T-helper 2 cell (primary cell): ENCODE measurements at places on chromosomes 5 and 9.
A peak's percentile ranks its signal among the peaks of the same experiment; 100 is the strongest.

DNA sequence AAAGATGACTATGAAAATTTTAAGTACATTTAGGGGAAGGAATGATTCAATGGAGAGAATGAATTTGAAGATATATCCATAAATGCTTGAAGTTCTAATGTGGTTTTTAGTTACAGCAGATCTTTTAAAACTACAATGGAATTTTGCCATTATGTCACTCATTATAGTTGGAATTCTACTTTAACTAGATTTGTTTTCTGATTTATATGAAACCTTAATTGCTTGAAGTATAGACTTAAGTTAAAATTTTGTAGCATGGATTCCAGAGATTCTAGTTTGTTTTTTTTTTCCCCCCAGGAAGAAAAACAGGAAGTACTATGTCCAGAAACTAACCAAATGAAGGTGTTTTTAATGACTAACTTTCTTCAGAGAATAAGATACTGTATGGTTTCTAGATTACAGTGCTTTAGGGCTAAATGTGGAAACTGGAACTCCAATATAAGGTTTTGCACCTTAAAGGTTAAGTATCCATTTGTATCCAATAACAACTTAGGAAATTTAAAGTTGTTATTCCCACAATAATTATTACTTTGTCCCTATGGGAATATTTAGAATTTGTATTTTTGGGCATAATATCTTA, 70.3 kb downstream of the ZSWIM6 start:
- DNase-seq = no peak

GRCh38 chr9:97803167-97804058, 49.6 kb upstream of the FOXE1 start:
- DNase-seq = peak; percentile 48

GRCh38 chr9:20620650-20621470, 1.4 kb downstream of the MLLT3 start:
- DNase-seq = peak; percentile 42

DNA sequence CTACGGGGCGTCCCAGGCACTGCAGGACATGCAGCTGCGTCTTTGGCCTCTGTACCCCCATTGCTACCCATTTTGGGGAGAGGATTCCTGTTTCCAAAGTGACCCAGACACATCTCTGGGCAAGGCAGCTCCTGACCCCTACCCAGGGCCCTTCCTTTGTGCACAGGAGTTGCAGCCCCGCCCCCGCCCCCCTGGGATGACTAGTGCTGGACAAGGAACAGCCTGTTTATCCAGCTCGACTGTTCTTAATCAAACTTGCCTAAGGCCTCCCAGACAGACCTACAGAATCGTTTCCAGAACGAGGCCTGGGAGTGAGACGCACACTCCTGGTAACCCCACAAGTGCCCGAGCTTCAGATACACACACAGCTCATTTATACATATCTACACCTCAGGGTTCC, 13.2 kb downstream of the DIPK1B start:
- no peak for DNase-seq

- DNase-seq = no peak
Measured at GRCh38 chr5:119353213-119353612, 2.6 kb upstream of the TNFAIP8 start.

DNA sequence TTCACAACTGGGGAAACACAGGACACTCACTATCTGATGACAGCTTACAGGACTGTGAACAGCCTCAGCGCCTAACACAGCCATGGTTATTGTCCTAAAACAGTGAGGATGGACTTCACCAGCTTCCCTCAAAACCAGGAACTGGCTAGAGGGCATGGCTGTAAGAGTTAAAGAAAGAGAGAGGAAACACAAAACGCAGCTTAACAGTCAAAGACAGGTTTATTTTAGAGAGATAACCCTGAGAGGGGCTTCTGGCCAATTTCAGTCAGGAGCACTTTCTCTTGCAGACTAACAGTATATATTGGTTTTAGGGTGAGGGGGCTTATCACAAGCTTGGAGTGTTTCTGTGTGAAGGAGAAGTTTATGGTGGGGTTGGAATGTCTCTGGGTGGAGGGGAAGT, 35.7 kb upstream of the RANBP17 start:
- no peak for DNase-seq

DNA sequence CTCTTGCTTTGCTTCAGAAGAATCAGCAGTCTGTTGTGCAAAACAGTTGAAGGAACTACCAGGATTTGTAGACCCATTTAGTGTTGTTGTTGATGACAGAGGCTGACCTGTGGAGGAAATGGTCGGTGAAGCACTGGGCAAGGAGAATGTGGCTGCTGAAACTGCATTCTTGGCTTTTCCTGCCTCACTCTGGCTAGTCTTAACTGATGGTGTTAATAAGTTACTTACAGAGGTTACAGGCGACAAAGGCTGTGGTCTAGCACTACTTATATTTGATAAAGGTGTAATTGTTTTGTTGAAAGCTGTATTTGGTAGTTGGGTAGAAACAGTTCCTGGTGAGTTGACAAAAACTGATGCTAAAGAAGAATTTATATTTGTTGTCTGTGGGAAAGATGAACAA, 31.5 kb downstream of the MLANA start:
- DNase-seq = no peak

- DNase-seq = peak; percentile 47
Measured at GRCh38 chr9:135864447-135865049, 42.8 kb downstream of the CAMSAP1 start.

DNA sequence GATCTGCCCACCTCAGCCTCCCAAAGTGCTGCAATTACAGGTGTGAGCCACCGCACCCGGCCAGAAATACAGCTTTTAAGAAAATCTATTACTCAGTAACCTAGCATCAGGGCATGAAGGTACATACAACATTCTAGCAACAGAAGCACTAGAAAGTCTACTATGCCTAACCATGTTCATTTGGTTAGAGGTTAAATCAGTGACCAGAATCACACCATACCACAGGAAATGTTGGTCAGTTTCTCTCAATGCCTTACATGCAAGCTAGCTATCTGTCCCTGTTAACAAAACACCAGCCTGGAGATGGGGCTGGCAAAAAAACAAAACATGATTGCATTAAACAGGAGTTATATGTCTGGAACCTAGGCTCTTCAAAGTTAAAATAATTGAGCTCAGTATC, 104.1 kb downstream of the STRBP start:
- DNase-seq = peak; percentile 4

DNA sequence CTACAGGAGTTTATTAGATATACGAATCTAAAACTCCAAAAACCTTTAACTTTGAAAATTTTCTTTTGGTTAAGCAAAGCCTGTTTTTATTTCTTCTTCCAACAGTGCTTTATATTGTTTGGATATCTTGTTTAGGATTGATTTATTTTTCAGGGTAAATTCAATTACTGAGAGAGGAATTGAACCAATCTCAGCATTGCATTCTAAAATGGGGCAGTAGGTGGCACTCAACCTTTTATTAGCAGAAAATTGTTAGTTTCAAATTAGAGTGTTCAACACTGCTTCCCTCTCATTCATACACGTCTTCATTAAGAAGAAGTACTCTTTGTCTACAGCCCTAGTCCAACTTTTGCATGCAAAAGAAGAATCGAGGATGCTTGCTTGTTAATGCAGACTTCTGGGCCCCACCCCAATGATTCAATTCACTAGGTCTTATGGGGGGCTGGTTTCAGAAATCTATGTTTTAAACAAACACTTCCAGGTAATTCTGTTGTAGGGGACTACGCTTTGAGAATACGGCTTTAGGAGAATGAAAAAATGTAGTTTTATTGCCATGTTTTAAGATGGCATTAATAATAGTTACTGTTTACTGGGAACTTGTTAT, 26.6 kb downstream of the MRPL22 start:
- DNase-seq = no peak

GRCh38 chr5:150448334-150448733, 1.2 kb downstream of the RPS14 start:
- DNase-seq = peak; percentile 16

- no peak for DNase-seq
Measured at GRCh38 chr5:117299936-117300328, 725.3 kb upstream of the SEMA6A start.

GRCh38 chr9:32525709-32526030, 326 bp downstream of the RIGI start:
- no peak for DNase-seq

- no peak for DNase-seq
Measured at GRCh38 chr5:124932791-124933600, 186.6 kb upstream of the ZNF608 start.

GRCh38 chr5:169742771-169743296, 105.8 kb downstream of the DOCK2 start:
- DNase-seq = no peak

- DNase-seq = no peak
Measured at GRCh38 chr9:134427153-134427782, 101.0 kb downstream of the RXRA start.

DNA sequence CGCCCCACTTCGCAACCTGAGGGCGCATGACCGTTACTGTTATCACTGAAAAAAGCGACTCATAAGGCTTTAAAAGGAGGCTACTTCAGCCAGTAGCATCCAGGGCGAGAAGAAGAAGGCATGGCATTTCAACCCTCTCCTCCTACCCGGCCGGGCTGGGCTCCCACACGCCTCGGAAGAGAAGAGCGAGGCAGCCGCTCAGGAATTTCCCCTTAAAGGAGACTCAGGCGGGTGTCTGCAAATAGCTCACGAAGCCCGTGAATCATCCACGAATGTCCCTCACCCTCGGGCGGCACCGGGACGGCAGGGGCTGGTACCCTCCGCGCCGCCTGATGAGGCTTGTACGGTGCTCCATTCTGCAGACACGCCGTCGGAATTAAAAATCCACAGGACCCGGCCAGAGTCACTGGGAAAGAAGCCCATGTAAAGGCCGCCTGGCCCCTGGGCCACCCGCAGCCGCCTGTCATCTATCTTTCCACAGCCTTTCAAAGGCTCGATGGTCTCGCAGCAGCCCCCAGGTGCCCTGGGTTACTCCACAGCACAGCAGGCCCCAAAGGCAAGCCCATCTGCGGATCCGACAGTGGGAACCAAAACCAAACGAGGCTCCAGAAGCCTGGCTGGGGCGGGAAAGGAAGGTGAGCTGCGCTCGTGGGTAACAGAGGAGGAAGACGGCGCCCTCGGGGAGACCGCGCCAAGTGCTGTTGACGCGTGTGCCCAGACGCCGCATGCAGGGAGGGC, 11.8 kb downstream of the SLC12A7 start:
- no peak for DNase-seq

DNA sequence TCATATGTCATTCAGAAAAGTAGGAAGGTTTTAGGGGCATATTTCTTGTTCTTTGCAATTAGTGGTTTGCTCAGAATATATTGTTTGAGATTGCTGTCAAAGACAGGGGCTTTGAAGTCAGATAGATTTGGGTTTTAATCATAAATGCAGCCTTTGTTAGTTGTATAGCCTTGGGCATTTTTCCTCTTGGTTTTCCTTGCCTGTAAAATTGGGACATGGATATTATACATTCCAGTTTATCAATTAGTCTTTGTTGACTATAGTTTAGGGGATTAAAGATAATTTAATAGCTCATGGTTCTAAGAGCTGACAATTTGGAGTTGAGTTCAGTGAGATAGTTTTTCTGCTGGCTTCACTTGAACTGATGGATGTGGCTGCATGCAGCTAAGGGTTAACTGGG, 88.9 kb downstream of the DMAC1 start:
- DNase-seq = no peak

DNA sequence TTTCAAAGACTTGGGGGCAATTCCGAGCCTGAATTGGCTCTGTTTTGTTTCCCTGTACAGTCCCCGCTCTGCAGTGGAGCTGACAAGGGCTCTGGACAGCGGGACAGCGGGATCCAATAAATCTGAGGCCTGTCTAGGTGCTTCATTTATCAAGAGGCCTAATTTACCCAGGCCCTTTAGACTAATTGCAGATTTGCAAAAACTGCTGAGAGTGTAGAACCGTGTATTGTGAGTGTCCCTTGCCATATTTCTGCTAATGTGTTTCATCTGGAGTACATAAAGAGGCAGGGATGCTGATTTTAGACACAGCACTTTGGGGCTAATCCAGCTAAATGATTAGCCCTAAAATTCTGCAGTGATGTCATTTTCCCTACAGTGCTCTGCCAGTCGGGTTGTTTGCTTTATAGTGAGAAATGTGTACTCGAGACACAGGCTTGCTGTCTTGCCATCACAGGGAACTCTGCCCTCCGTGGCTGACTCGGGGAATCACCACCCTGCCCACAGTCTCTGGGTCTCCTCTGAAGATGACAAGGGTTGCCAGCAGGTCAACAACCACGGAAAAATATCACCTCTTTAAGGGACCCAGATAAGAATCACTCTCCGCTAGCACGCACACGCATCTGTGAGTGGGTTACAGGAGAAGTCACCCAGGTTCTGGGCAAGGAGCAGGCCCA, 592.0 kb downstream of the BNC2 start:
- DNase-seq = no peak

DNA sequence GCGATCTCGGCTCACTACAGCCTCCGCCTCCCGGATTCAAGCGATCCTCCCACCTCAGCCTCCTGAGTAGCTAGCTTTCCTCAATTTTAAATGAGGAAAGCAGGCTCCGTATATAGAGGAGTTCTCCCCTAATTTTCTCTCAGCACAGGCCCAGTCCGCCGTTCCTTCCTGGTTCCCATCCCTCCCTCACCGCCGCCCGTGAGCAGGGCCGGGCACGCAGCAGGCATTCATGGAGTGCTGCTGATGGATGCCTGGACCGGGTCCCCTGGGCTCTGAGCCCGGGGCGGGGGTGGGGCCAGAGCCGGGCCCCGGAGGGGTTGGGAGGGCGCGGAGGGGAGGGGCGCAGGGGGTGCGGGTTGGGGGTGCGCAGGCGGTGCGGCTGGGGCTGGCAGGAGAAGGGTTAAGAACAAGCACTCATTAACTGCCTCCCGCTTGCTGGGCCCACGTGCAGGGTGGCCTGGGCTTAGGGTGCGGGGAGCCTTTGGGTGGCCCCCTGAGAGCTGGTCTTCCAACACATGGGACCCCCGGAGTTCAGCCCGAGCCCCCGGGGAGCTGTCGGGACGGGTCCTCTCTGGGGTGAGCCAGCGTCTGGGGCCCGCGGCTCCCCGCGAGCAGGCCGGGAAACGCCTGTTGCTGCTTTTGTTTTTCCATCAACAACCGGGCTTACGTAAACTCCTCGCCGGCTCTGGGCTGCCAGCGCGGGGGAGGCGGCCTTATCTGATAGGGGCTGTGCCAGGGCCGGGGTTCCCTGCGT, 33.7 kb downstream of the LHX2 start:
- DNase-seq = no peak

DNA sequence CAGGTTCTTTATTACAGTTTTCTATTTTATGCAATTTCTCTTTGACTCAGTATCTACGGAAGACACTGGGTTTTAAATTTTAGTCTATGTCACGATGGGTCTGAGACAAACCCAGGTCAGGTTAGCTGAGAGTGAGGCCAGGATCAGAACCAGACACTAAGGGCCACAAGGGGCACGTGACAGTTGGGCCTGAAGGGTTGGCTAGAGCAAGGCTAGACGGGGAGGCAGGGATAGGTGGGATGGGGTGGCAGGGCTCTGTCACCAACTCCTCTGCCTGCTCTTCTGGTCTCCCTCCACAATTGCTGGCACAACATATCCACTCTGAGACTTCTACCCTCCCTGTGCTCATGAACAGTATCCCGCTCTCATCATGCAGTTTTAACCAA, 76.4 kb downstream of the MED27 start:
- no peak for DNase-seq
